ENCODE measurements at places on chromosomes 3 and 15. TPM values are rescaled to one million over a fixed set of nuclear protein-coding genes. Genes with fewer than 3 reads are reported as not detected.

TPRG1 gene
- total RNA-seq: 3.0 TPM

PROS1 gene
- 91.1 TPM for total RNA-seq

MASP1 gene
- not detected for total RNA-seq

CORO2B gene
- total RNA-seq: 8.9 TPM

MORC1 gene
- not detected for total RNA-seq

DISP2 gene
- total RNA-seq: 0.19 TPM

UACA gene
- total RNA-seq: 44.2 TPM

RTP1 gene
- total RNA-seq: not detected

IL5RA gene
- total RNA-seq: 0.72 TPM

TLE3 gene
- 81.6 TPM for total RNA-seq

- ATAC-seq: no peak
These were observed 102.1 kb downstream of the LINGO1 start for GRCh38 chr15:77530576-77530975.

- no peak for ATAC-seq
These were observed 174.0 kb upstream of the TP63 start for GRCh38 chr3:189457201-189457607.

DNA sequence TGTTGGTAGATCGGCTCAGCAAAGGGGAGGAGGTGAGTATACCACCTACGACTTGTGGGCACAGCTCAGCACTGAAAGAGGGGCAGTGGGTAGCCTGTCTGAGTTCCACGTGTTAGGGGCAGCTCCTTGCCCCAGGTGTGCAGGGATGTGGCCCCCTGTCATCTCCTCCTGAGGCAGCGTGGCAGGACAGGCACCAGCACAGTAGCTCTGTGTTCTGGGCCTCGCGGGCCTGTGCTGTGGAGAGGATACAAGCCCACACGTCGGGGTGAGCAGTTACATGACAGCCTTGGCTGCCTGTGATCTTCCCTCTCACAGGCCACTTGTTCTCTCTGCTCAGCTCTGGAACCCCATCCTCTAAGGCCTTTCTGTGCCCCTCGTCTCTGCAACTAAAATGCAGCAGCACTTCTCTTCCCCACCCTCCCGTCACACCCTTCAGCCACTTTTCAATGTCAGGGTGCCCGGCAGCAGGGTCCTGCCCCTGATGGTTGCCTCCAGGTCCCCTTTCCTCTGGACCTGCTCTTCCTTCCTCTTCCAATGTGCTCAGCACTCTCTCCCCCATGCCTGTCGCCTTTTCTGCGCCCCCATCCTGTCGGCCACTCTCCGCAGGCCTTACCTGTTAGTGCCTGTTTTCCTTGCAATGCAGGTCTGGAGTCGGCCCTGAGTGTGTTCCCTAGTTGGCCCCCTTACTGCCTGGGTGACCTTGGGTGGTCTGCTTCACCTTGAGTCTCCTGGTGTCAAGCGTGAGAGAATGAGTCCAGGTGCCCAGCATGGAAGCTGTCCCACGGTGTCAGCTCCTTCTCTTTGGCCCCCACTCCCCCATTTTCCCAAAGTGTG is 18.2 kb upstream of the CPNE9 start:
- no peak for ATAC-seq

DNA sequence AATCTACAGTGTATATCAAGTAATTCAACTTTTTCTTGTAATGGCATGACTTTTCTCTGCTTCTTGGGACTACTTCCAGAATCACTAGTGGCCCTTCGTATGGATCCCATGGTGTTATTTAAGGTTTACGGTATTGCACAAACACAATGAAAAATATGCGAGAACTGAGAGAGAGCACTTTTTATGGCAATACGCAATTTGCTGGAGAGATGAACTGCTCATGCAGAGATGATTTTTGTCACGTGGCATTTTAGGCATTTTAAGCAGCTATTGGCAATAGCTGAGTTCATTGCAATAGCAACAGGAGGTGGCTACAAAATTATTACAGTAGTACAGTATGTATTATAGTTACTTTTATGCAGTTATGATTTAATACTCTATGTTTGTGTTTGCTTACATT is 294.0 kb downstream of the UBE2E2 start:
- no peak for ATAC-seq

DNA sequence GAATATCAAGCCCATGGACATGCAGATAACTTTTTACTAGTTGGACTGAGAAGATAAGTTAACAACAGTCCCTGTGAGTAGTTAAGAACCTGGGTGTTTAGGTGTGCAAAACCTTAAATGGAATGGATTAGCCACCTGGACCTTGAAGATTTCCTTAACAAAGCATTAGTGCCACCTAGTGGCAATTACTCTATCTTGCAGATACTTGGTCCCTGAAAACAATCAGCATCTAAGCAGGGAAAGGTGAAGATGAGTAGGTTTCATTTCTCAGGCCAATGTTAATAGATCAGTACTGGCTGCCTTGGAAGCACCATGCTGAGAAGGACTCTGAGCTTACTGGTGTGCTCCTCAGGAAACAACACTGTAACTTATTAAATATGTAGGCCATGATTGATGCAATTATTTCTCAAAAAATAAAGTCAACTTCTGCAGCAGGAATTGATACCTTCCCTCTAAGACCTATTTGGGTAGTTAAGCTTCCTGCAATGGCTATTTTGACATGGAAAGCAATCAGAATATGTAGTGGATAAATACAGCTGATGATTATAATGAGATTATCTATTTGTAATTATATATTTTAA is 329.4 kb downstream of the TBC1D5 start:
- ATAC-seq: no peak

GRCh38 chr3:135982404-135982761 is 16.9 kb downstream of the PPP2R3A start:
- no peak for ATAC-seq

DNA sequence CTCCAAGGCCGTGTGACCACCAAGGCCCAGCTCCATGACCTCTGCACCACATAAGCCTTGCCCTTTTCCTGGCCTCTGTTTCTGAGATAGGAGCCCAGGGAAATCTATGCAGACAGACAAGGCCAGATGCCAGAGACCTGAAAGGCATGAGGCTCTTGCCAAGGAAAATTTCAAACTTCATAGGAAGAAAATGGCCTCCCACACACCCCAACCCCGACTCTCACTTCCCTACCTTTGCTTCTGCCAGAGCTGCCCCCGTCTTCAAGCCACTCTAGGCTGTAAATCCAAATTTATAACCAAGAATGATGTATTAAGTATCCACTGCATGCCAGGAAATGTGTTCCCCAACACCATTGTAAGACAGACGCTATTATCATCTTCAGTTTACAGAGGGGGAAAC is 65.5 kb upstream of the HRH1 start:
- no peak for ATAC-seq

DNA sequence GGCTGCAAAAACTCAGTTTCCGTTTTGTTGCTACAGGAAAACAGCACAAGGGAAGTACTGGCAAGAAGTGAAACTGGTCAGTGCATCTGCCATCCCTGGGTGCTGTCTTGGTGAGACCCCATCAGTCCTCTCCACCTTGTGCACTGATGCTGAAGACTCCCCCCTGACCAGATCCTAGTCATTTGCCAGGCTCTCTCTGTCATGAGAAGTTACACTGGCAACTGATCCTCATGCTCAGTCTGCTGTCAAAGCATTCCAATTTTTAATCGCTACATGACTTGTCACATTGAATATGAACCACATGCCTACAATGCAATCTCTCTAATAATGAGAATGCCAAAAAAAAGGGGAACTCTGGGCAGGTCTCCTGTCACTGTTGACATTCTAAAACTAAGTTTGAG is 296.5 kb downstream of the ZIC1 start:
- no peak for ATAC-seq

DNA sequence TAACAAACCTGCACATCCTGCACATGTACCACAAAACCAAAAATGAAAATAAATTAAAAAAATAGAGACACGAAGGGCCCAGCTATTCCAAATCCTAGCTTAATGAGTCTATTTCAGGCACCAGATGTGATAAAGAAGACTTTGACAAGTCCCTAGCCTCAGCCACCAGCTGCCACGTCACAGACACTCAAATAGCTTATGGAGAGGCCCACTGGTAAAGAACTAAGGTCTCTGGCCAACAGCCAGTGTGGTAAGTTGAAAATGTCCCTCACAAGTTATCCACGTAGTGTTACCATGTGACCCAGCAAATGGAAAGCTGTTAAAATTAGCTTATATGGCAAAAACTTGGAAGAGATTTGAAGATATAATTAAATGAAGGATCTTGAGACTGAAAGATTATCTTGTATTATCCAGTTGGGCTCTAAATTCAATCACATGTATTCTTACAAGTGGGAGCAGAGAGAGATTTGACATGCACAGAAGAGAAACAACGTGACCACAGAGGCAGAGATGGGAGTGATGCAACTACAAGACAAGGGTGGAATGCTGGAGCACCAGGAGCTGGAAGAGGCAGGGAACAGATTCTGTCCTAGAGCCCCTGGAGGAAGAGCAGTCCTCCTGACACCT is 10.9 kb downstream of the ACSBG1 start:
- ATAC-seq: no peak

DNA sequence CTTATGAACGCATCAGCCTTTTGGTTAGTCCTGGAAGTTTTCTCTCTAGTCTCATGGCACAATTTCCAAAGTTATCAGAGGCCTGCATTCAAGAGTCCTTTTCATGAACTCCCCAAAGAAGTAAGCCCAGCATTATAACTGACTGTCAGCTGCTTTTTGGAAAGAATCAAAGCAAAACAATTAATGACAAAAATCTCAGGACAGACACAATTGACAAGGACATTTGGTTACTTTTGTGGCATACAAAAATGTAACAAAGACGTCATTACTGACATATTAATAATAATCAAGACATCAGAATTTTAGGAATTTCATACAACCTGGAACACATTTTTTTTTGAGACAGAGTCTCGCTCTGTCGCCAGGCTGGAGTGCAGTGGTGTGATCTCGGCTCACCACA is 21.2 kb downstream of the KATNBL1 start:
- ATAC-seq: no peak

DNA sequence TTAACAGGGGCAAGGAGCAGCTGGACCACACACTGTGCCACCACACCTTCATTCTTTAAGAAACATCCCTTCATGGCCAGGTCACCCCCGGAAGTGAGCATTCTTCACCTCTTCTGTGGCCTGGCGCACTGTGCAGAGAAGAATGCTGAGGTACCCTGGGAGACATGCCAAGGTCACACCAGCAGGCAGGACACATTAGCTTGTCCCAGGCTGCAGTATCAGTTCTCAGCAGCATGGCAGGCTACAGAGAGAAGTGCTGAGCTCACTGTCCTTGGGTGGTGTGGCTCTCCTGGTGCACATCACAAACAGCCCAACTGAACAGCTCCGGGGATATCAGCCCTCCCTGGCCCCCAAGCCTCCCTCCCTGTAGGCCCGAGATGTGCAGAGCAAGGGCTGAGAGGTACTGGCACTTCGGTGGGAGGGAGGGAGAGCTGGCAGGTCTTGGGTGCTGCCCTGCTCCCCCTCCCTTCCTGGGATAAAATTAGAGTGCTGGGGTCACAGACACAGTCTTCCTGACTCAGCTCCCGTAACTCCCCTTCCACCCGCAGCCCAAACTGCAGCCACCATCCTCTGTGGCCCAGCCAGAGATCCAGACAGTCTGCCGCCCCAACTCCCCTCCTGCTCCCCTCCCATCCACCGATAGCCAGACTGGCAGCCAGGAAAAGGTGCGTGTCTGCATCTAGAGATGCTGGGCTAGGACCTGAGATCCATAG is 13.4 kb downstream of the SEMA7A start:
- no peak for ATAC-seq

DNA sequence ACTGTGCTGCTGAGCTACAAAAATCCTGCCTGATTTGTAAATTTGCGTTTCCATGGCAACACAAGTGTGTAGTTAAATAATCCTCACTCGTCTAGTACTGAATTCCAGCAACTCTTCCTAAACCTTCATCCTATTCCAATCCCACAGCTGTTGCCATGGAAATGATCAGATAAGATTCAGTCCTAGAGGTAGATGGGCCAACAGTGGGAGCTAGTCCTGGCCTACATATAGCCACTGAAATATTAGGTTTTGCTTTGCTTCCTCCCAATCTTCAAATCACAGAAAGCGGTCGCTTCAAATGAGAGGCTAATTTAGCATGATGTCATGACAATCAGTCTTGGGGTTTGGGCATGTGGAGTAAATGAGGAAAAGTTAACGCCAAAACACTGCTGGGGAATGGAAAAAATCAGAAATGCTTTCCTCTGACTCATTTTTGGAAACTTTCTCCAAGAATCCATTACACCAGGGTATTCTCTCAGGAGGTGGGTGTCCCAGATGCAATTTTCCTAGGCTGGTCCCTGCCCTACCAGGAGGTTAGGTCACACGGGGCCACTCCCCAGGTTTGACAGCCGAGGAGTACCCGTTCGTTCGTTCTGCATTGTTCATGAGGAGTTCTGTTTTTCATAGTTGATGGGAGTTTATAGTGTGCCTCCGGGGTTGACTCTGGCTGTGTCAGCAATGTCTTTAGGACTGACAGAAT is 159.2 kb upstream of the SLCO3A1 start:
- ATAC-seq: peak; percentile 88

- peak; percentile 43 for ATAC-seq
These were observed 8.5 kb upstream of the MUSTN1 start for GRCh38 chr3:52843108-52843865.

DNA sequence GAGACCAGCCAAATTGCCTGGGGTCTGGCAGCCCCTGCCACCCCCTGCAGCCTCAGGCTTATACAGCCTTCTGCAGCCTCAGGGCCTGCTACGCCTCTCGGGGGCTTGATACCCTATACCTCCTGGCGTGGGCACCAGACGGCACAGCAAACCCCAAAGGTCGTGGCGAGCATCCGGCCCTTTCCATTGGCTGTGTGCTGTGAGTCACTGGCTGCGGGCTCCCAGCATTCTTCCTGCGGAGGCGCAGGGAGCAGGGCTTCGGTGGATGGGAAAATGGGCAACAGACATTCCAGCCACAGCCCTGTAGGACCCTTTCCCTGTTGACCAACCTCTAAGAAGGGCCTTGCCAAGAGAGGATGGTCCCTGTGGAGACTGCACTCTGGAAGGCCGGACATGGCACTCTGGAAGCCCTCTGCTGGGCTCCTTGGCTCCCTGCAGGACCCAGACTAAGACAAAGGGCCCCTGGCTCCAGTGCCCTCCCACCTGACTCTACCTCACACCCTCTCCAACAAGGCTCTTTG is 59.6 kb downstream of the ITGA11 start:
- no peak for ATAC-seq

- peak; percentile 90 for ATAC-seq
These were observed 16.9 kb downstream of the TCAIM start for GRCh38 chr3:44355362-44356033.

DNA sequence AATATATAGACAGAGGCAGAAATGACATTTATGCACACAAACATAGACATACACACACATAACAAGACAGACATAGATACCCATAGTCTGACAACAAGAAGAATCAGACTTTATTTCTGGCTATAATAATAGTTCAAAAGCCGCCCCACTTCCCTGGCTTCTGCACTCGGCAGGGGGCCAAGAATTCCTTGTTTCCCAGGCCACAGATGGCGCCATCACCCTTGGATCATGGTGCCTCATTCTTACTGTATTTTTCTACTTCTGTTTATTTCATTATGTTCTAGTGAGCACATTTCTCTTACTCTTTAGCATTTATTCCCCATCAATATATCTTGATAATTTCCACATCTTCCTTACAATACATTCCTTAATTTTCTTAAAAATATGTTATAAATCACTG is 387.5 kb downstream of the NLGN1 start:
- ATAC-seq: no peak

All from gastroesophageal sphincter (tissue), 4 donors.